Myocyte (in vitro differentiated cells): ENCODE measurements at places on chromosomes 5 and 9. TPM values are rescaled to one million over a fixed set of nuclear protein-coding genes. Genes with fewer than 3 reads are reported as not detected.

- DNase-seq, result no peak
Measured at GRCh38 chr9:73714294-73714693, 562.6 kb downstream of the ANXA1 start.

- DNase-seq, result no peak
Measured at GRCh38 chr9:17837965-17838364, 259.1 kb downstream of the SH3GL2 start.

DNAJC18 gene
- total RNA-seq, result 7.9 and 9.9 TPM in 2 replicates

DNA sequence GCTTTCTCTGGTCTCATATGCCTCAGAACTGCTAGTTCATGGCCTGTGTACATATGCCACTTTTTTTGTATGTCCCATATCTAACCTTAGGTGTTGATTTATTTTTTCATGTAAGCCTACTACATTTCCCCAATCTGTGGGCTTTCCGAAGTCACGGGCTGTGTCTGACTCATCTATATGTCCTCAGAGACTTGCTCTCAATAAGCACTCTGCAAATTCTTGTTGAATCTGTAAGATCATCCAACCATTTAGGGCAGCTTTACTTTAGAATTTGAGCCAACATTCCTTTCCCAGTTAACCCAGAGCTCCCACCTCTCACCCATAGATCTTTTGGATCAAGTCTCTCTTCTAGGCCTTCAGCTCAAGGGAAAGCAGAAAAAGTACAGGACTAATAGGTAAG, 263.4 kb downstream of the SEC61B start:
- DNase-seq, result no peak

LCN9 gene
- not detected in 2 replicates for total RNA-seq

- DNase-seq, result peak; percentile 14
Measured at GRCh38 chr5:34494111-34494755, 161.9 kb upstream of the RAI14 start.

PCDHGC4 gene
- 2.0 and 3.6 TPM in 2 replicates for total RNA-seq

C5orf34 gene
- total RNA-seq, result 2.0 and 3.6 TPM in 2 replicates

TEK gene
- 0.26 and 0.72 TPM in 2 replicates for total RNA-seq

DNA sequence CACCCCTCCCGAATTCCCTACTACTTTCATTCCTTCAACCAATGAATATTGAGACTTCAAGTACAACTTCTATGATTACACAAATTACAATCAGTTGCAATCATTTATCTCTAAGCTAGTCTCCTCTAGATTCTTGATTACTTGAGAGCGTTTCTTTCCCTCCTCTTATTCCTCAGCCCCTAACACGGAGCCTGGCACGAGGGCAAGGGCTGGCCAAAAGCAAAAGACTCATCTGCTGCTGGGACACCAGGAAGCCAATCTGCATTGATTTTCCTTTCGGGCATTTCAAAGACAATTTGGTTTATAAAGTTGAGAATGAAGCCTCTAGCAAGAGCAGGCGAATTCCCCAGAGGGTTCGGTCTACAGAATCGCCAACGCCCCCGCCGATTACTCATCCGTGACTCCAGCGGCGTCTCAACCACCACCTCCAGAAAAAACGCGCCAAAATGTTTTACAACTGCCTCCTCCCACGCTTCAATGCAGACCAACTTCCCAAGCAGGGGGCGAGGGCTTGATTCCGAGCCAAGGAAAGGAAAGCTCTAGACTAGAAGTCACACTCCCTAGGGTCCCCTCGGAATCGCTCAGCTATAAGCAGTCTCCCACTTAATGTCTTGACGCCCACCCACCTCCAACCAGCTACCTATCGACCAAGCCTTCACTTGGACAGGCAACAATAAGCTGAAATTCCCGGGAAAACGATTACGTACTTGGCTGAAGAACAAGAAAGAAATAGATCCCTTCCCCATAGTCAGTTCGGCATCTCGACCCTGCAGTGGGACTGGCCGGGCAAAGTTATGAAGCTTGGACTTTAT, 1.5 kb downstream of the PCSK1 start:
- peak; percentile 15 for DNase-seq

DNA sequence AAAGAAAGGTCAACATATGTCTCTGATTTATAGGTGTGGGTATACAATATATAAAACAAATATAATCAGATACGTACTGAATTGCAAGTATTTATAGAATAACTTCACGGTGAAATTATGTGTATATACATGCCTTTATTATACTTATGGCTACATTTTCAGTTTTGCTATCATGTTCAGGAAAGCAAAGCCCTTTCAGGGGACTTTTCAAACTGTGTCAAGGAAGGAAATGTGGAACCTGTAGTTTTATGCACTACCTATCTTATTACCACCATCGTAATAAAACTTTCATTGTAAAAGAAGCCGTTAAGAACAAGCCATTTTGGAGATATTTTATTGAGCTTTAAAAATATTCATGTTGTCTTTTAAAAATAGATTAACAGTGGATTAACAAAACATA, 257.2 kb downstream of the PJA2 start:
- no peak for DNase-seq
